ENCODE measurements at places on chromosomes 3 and 15.

DNA sequence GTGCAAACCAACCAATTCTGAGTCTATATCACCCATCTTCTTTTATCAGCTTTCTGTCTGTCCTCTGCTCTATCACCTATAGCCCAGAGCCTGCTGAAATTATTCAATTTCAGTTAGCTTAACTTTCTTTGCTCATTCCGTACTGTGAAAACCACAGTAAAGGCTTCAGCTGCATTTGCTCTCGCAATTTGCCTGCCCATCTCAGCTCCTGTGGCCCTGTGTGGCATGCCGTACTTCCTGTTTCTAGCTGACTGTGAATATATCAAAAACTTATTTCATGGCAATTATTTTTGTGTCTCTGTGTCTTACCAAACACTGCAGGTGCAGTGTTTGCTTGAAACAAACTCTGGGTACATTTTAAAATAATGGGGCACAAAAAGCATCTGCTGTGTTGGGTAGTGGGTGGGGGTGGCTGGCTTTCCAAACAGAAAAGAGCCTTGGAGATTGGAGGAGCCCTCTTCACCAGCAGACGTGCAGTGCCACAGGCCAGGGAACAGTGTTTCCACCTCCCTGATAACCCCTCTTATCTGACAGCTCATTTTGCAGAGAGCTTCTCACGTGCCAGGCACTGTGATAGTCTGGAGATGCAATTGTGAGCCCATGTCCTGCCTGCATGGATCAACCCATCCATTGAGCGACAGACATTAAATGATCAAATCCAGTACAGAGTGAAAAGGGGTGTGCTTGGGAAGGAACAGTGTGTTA, 45.2 kb downstream of the GASK1A start:
- no peak for DNase-seq

- no peak for DNase-seq
Observed at GRCh38 chr3:141201122-141201521, 30.5 kb upstream of the PXYLP1 start.

GRCh38 chr3:68239542-68239941, 585.1 kb upstream of the SUCLG2 start:
- no peak for DNase-seq

DNA sequence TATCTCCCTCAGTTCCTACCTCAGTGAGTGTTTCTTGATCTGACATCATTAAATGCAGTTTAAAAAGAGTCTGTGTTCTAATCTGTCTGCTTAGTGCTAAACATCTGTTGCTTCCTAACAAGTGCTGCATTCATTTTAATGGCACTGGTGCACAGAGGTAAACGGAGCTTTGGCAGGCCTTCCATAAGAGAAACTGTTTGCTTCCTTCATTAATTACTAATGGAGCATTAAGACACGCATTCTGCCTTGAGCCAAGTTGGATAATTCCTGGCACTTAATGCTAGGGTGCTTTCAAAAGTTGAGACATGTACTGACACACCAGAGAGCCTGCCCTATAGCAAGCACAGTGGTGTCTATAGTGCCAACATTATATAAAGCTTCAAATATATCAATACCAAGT, 34.7 kb downstream of the SCG5 start:
- no peak for DNase-seq

DNA sequence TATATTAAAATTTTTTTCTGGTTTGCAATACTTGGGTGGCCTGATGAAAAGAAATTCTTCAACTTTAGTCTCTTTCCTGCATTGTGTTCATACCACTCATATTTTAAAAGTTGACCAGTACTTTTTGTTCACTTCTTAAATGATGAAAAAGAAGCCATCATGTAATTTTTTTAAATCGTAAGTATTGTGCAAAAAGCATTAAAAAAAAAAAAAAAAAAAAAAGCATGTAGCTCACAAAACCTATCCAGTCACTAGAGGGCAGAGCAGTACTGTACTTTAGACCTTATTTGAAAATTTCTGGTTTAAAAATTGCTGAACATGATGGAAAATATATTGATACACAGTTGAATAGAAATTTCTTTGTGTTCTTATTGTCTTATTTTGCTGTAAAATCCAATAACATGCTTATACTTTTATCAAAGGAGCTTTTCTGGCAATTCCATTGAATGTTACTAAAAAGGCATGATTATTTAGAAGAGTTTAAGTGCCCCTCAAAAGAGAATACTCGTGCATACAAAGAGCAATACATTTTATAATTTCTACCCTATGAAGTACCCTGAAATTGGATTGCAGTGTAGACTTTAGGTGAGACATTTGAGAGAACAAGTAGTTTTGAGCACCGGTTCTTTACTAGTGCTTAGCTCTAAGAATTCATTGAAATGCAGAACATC, 137.7 kb downstream of the BBX start:
- DNase-seq = no peak

DNA sequence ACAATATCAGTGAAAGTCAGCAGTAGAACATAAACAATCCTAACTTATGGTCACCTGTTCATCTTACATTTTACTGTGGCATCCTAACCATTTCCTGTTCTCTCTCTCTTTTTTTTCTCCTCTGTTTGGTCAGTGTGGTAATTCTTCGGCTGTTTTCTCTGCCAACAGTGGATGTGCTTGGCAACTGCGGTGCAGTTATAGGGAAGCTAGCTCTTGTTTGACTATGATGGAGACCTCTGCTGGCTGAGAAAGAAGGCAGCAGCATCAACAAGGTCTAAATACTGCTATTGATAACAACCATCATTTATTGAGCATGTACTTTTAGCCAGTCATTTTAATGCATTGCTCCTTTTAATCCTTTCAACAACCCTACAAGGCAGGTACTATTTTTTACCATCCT, 723 bp upstream of the DRD3 start:
- no peak for DNase-seq

DNA sequence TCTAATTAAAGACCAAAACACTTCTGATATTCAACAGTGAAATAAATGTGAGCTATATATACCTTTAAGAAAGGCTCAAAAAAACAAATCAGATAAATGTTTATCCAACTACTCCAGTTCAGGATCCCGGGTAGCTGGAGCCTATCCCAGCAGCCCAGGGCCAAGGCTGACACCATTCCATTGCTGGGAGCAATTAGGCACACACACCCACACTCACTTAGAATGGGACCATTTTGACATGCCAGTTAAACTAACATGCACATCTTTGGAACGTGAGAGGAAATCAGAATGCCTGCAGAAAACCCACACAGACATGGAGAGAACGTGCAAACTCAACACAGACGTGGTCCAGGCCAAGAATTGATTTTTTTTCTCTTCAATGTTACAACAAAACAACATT, 30.0 kb upstream of the PLSCR4 start:
- DNase-seq = no peak

DNA sequence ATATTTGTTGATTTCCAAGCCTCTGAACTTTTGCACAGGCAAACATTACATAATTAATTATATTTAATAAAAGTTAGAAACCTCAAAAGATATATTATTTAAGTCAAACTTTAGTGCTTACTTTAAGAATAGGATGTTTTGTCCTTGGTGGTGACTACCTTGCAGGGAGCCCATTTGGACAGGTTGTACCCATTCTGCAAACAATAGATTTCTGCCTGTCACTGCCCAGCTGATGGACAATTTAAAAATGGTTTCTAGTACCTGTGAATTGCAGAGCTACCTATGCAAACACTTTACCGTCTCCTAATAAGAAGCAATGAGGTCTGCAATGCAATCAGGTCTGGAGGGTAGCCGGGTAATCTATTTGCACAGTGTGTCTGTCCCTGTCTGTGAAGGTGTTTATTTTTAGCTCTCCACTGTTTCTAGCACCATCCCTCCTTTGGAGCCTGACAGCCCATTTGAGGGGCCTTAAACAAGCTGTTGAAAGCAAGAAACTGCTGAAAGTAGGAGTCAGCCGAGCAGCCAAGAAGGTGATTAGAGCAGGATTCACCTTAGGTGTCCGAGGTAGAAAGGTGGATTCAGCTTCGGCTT, 556.2 kb upstream of the CFAP20DC start:
- DNase-seq = no peak

DNA sequence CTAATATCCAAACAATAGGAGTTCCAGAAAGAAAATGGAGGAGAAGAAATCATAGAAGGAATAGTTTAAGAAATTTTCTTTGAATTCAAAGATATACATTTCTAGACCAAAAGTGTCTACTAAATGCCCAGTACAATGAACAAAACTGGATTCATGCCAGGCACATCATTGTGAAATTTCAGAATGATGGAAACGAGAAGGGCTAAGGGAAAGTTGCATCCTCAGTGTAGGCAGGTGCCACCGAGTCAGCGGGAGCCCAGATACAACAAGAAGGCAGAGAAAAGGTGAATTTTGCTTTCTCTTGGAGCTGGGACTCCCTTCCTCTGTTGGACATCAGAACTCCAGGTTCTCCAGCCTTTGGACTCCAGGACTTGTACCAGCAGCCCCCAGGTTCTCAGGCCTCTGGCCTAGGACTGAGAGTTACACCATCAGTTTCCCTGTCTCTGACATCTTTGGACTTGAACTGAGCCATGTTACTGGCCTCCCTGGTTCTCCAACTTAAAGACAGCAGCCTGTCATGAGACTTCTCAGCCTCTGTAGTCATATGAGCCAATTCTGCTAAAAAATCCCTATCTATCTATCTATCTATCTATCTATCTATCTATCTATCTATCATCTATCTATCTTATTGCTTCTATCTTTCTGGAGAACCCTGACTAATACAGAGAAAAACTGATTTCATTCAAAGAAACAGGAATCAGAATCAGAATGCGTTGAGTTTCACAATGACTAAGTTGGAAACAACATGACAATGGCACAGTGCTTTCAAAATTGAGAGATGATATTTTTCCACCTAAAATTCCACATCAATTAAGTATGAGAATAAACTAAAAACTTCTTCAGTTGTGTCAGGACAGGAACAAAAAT, 207.7 kb downstream of the FAM43A start:
- no peak for DNase-seq

- no peak for DNase-seq
Observed at GRCh38 chr15:44092221-44092620, 102.8 kb downstream of the FRMD5 start.

GRCh38 chr15:70318594-70319465, 221.1 kb upstream of the TLE3 start:
- no peak for DNase-seq

DNA sequence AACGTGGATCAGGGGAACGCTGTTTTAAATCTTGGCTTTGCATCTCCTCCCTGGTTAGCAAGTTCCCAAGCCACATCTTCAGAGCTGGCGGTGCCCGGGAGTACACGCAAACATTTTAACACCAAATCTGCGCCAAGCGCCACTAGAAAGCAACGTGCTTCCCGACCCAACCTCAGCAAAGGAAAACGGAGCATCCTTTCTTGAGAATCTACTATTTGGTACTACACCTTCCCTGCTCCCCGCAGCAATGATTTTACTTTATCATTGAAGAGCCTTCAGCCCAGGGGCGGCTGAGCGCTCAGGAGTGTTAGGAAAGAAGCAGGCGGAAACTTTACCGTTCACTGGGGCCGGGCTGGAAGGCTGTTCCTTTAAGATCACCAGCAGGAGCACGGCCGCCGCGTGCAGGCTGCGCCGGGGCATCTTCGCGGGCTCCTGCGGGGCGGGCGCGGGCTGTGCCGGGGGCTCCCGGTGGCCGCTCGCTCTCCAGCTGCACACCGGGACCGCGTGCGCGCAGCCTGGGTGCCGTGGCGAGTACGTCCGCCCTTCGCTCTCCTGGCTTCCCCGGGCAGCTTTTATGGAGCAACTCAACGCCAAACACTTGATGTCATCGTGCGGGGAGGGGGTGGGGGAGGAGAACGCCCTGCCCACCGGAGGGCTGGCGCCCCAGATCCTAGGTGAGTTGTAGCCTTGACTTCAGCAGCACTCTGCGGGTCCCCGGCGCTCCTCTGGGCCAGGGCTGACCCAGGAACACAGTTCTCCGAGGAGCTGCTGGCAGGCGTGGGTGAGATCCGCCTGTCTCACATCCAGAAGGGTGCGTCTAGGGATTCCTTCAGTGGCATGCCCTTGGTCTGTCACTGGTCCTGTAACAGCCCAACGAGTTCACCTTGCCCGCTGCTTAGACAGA, at the start of gene CA12:
Gene CA12 (minus strand): TSS at position 546 of the 904 bp plus-strand sequence. CDS start 126 bp downstream, at position 420.
- no peak for DNase-seq

Data from right renal cortex interstitium (tissue), 3 donors.